Ecto neural progenitor cell (in vitro differentiated cells): ENCODE measurements at places on chromosomes 3 and 15.

- DNase-seq, result no peak
These were observed 74.9 kb upstream of the SKOR1 start for GRCh38 chr15:67750371-67750770.

- DNase-seq, result no peak
These were observed 213.9 kb upstream of the PFN2 start for GRCh38 chr3:150184426-150185071.

GRCh38 chr15:55868707-55869106 lies 124.7 kb downstream of the NEDD4 start:
- no peak for DNase-seq

DNA sequence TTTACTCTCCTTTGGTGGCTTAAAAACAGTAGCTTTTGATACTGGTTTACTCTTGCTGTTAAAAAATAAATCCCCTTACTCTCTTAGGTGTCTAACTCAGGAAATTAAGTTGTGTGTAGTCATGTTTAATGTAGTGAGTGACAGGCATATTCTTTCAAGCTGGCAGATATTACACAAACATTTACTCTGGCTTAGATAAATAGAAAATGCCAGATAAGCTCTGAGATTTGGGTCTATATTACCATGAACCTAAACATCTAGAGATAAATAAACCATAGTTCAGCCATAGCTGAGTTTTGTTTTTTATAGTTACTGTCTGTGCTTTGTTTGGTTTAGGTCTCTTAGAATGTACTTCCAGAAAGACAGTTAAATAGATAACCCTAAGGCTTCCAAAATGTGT lies 2.4 kb downstream of the SEMA6D start:
- DNase-seq, result no peak

GRCh38 chr3:54574906-54575617 lies 352.8 kb downstream of the LRTM1 start:
- no peak for DNase-seq

GRCh38 chr3:134029734-134030378 lies at the start of gene SLCO2A1:
TSS of gene SLCO2A1 (minus strand) at chr3:134029925. CDS start at chr3:134029802, 123 bp downstream.
- peak; percentile 75 for DNase-seq

DNA sequence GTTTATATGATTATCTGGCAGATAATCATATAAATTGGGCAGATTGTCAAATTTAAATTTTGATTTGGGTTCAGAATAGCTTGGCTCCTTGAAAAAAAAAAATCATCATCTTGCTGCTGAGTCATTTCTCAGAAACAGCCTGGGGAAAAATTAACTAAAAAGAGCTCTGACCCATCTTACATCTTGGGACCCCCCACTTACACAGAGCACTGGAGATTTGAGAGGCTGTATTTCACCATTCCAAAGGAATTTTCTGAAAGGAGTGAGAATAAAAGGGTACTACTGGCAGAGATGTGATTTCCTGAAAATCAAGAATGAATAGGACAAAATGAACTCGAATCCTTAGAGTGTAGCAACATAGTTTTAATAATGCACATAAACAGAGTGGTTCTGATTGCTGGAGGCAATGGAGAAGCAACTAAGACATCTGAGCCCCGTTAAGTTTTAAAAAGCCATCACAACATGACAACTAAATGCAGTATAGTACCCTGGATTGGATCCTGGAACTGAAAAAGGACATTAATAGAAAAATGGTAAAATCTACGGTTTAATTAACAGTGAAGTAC lies 97.5 kb downstream of the RFTN1 start:
- no peak for DNase-seq

DNA sequence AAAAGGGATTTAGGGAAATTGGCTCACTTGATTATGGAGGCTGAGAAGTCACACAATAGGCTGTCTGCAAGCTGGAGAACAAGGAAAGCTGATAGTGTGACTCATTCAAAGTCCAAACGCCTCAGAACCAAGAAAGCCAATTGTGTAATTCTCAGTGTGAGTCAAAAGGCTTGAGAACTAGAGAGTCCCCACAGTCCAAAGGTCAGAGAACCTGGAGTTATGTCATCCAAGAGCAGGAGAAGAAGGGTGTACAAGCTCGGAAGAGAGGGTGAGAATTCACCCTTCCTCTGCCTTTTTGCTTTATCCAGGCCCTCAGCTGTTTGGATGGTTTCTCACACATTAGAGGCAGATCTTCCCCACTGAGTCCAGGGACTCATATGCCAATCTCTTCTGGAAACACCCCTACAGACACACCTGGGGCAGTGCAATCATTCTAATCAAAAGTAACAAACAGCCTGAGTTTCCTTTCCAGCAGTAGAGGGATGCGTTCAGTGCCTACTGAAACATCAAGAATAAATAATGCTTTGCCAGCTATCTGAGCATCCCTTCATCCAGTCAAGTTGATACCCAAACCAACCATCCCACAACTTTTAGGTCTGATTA lies 271.5 kb downstream of the SATB1 start:
- DNase-seq, result no peak

- DNase-seq, result no peak
These were observed 28.0 kb downstream of the GLDN start for GRCh38 chr15:51369451-51369761.

DNA sequence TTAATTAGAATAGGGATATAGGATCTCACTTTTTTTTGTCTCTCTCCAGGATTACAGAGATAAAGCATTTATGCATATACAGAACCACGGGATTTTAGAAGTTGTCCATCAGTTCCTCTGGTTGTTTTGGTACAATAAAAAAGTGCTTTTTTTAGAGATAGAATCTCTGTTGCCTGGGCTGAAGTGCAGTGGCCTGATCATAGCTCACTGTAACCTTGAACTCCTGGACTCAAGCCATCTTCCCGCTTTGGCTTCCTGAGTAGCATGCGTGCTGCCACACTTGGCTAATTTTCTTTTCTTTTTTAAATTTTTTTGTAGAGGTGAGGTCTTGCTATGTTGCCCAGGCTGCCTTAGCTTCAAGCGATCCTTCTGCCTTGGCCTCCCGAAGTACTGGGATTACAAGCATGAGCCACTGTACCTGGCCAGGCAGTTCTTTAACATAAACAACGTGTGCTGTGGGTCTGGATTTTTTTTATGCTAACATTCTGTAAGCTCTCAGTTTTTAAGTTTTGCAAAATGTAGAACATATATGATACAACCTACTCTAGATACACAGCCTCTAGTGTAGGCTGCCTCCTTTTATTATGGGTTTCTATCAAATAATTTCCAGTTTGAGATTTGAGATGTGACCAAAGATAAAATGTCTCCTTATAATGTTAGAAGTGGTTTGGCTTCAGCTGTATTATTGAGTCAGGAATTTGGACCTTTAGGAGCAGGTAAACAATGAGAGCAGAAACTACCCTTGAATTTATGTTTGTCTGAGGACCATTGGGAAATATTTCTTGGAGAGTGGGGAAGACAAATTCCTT lies 57.4 kb upstream of the ULK4 start:
- DNase-seq, result no peak

GRCh38 chr3:120227710-120228347 lies 57.2 kb downstream of the GPR156 start:
- DNase-seq, result no peak

DNA sequence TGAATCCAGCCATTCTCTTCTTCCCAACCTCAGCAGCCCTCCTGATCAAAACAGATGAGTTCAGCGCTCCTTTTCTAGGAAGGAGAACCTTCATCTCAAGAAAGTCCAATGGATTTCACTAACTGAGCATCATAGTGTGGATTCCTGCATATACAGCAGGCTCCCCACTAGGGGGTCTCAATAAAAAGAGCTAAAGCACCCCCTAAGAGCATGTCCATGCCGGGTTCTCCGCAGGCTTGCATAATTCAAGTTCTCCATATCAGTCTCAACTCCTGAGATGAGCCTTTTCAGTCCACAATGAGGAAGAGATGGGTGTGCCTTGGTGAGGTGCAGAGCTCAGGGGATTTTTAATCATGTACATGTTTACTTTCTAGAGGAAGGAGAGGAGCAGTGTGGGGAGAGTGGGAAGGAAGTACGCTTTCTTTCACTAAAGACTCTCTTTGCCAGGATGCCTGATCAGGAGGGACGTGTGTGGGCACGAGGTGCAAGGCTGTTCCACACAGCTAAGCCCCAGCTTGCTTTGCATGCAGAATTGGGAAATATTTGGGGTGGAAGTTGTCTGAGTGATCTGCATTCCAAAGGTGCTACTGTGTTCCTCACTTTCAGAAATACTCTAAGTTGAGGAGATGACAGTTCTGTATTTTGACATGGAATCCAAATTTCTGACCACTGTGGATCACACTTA lies 563.5 kb downstream of the OCA2 start:
- no peak for DNase-seq

- no peak for DNase-seq
These were observed 50.0 kb upstream of the CORO2B start for GRCh38 chr15:68528626-68529290.

DNA sequence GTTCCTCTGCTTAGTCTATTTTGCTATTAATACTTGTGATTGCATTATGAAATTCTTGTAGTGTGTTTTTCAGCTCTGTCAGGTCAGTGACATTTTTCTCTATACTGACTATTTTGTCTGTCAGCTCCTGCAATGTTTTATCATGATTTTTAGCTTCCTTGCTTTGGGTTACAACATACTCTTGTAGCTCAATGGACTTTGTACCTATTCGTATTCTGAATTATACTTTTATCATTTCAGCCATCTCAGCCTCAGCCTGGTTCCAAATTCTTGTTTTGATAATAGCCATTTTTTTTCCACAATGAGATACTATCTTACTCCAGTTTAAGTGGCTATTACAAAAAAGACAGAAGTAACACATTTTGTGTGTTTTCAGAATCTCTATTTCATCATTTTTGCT lies 204.2 kb upstream of the ONECUT1 start:
- no peak for DNase-seq

GRCh38 chr15:63843901-63844317 lies 10.2 kb upstream of the HERC1 start:
- no peak for DNase-seq

GRCh38 chr15:65910341-65910740 lies 41.0 kb downstream of the RAB11A start:
- no peak for DNase-seq

GRCh38 chr3:30895329-30895728 lies 868 bp upstream of the GADL1 start:
- no peak for DNase-seq

DNA sequence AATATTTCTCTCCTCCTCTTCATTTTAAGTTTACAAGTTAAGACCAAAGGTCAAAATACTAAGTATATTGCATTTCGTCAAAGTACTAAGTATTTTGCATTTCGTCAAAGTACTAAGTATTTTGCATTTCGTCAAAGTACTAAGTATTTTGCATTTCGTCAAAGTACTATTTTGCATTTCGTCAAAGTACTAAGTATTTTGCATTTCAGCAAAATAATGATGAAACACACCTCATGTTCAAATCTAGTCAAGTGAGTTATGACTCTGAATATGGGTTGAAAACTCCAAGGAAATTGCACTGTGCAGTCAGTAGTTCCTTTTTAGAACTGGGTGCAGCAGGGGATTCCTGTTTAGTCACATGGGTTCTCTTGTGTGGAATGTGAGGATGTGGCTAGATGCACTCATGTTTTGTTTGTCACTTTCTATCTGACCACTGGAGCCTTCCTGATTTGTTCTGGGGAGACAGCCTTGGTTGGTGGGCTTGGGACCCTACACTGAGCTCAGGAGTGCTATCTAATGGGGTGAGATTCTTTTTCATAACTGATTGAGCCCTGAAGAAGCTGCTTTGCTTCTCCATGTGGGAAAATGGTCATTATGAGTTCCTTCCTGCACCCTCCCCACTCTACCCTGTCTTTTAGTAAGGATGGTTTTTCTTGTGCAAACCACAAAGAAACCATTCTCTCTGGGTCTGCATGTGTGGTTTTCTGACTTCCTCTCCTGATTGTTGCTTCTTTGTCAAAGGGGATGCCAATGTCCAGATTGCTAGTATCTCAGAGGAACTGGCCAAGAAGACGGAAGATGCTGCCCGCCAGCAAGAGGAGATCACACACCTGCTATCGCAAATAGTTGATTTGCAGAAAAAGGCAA lies 73.4 kb downstream of the CCK start:
- DNase-seq, result no peak

DNA sequence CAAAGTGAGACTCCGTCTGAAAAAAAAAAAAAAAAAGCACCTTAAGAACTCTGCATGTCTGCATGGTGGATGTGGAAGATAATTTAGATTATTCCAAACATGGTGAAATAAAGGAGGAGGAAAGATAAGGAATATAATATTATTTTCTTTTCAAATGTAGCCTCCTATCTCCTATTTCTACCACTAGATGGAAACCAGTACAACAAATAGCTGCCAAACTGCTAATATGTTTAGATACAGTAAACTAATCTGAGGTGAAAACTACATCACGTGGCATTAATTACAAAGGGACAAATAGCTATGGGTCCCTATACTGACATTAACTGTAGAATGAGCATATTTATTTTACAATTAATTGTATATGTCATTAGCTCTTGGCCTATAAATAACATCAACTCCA lies 197.8 kb downstream of the TBC1D5 start:
- DNase-seq, result no peak

DNA sequence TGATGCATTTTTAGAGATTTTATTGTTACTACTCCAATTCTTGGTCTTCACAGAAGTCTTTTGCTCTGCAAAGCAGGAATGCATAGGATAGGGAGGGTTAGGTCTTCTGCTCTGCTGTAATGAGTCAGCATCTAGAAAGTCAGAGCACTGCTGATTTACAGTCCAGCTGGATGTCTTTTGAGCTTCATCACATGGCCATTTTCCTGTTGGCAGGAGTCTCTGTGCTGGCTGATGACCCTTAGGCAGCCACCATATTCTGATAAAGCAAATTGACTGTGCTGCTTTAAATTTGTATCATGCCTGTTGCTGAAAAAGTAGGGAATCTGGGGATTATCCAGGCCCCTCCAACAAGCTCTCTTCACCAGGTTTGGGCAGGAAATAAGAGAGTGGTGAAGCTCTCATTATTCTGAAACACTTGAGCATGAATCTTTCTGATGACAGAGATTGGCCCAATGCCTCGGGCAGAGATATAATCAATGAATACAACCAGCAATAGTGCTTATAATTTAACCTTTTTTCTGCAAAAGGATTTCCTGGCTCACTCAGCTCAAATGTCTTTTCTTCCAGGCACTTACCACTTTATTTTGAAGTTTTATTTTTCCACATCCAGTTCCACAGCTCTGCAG lies 9.7 kb upstream of the CRBN start:
- DNase-seq, result no peak

DNA sequence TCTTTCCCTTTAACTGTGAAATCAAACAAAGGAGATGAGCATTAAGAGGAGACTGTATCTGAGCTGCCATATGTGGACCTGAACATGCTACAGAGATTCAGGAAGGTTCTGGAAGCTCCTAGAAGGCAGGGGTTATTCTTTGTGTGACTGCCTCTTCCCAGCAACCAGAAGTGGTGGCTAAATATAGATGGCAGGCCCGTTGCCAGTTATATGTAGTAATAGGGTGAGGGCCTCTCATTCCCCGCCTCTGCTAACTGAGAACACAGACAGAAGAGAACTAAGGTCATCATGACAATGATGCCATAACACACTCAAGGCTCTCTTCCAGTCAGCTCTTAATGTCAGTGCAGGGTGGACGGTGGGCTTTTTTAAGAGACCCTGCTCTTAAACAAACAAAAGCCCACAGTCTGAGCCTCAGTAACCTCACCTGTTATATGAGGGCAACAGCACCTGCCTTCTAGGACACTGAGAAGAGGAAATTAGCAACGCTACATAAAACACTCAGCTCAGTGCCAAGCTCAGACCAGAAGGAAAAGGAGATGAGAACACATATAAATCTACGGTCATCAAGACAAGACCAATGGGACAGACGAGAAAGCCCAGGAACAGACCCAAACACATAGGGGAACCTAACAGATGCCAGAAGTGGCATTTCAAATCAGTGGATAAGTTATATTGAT lies 22.3 kb downstream of the CFAP92 start:
- no peak for DNase-seq

- no peak for DNase-seq
These were observed 544.1 kb upstream of the MDFIC2 start for GRCh38 chr3:70856414-70857162.
